ENCODE measurements at places on chromosomes 5 and 9.

DNA sequence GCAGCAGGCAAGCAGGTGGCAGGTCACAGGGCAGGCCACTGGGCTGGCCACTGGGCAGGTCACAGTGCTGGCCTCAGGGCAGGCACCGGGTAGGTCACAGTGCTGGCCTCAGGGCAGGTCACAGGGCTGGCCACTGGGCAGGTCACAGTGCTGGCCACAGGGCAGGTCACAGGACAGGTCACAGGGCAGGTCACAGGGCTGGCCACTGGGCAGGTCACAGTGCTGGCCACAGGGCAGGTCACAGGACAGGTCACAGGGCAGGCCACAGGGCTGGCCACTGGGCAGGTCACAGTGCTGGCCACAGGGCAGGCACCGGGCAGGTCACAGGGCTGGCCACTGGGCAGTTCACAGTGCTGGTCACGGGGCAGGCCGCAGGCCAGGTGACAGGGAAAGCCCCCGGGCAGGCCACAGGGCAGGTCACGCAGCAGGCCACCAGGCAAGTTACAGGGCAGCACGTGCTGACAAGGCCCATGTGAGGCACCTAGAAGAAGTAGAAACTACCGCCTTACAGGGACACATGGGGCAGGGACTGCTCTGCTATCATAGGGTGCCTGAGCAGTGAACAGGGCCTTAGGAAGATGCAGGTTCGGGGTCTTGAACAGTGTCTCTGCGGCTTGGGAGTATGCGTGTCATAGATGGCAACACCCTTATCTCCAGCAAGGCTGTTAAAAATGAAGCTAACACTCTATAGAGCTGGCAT is 18.6 kb upstream of the MED10 start:
- no peak for DNase-seq

DNA sequence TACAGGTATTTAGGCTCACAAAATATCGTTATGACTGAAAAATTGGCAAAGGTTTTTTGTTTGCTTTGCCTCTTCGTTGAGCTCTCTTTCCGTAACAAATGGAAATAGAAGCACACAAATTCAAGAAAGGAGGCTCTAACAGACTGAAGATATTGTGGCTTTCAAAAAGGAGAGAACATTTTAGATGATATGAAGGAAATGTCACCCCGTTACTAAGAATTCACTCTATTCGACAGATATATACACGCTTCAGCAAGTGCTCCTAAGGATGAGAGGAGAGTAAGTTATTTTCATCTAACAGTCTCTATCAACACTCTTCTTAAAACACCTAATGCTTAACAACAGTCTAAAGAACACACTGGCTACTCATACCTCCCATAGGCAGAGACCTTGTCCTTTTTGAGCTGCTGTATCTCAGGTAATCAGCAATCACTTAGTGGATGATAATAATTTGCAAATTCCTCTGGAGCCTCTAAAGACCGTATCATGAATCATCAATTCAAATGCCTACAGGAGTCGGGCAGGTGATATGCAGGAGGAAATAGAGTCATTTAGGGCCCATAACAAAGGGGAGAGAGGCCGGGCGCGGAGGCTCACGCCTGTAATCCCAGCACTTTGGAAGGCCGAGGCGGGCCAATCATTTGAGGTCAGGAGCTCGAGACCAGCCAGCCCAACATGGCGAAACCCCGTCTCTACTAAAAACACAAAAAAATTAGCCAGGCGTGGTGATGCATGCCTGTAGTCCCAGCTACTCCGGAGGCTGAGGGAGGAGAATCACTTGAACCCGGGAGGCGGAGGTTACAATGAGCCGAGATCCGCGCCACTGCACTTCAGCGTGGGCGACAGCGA is 1.4 kb upstream of the HSDL2 start:
- DNase-seq = no peak

- no peak for DNase-seq
These were observed 18.5 kb downstream of the AGTPBP1 start for GRCh38 chr9:85723215-85723614.

- no peak for DNase-seq
These were observed 329.0 kb downstream of the ICE1 start for GRCh38 chr5:5751498-5751897.

DNA sequence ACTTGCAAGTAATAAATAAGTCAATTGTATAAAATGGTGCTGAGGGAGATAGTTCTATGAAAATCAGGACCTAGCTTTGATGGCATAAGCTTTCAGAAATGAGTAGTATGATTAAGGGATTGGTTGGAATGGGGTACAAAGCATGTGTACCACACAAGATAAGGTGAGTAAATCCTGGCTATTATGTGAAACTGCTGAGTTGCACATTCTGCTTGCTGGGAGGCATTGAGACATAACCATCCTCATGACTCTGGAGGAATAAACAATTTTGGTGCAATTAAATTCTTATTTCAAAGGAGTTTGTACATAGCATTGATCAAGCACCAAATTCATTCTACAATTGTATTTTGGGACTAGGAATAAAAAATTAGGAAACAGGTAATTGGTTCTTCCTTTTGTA is 755.2 kb upstream of the ACO1 start:
- no peak for DNase-seq

GRCh38 chr5:167361795-167362194 is 929.6 kb upstream of the WWC1 start:
- peak; percentile 2 for DNase-seq

DNA sequence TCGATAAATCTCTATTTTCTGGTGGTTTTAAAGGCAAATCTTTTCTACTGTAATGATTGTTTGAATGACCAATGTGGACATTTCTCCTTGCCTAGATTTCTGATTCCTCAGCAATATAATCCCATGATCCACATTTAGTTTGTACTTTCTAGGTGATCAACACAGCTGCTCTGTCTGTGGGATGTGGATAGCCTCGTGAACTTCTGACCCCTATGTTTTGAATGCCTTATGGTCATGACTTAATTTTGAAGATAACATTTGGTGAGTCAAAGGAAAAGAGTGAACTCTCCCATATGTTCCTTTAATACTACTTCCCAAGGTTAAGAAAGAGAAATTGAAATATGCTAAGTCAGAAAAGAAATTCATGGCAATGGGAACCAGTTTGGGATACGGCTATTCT is 147.5 kb downstream of the CAVIN4 start:
- no peak for DNase-seq
